ENCODE measurements at places on chromosomes 1 and 21. TPM values are rescaled to one million over a fixed set of nuclear protein-coding genes. Genes with fewer than 3 reads are reported as not detected.

DNA sequence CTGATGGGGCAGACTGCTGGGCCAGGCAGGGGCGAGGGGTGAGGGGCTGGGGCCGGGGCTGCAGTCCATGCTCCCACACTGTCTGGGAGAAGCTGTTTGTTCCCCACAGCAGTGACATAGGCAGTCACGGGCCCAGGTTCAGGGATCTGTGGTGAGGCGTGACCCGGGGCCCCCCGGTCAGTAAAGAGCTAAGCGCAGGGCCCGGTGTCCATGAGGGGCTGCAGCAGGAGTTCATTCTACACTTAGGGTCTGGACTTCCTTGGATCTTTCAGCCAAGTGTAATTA lies 4.4 kb downstream of the PEX10 start:
- no peak for DNase-seq

DNA sequence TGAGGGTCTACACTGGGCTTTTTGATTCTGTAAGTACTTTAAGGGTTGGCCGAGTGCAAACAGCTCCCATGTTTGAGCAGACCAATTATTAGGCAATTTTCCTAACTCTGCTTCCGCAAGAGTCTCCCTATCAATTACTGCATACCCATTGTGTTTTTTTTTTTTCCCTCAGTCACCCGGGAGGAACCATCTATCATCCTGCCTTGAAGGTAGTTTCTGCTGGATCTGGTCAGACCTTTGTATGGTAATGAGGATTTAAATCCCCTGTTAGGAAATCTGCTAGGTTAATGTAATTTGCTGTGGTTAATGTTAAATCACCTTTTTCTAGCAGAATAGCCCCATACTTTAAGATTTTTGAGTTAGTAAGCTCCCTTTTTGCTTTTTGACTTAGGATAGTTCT lies 40.8 kb upstream of the WARS2 start:
- no peak for DNase-seq

GRCh38 chr1:184480736-184481135 lies 93.9 kb downstream of the C1orf21 start:
- DNase-seq, result no peak

DNA sequence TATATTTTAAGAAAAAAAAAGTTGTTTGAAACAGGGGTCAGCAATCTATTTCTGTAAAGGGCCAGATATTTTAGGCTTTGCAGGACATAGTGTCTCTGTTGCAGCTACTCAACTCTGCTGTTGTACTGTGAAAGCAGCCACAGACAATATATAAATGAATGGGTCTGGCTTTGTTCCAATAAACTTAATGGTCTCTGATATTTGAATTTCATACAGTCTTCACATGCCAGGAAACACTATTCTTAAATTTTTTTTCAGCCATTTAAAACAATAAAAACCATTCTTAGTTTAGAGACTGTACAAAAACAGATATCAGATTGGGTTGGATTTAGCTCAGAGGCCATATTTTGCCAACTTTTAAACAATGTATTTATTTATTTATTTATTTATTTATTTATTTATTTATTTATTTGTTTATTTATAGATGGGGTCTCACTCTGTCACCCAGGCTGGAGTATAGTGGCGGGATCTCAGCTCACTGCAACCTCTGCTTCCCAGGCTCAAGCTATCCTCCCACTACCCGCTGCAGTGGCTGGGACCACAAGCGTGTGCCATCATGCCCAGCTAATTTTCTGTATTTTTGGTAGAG lies 102.8 kb downstream of the DNM3 start:
- DNase-seq, result no peak

Gene OR6N1
- not detected for total RNA-seq

Measured in esophagus squamous epithelium (tissue), 5 donors.